ENCODE measurements at places on chromosomes 5 and 9. TPM values are rescaled to one million over a fixed set of nuclear protein-coding genes. Genes with fewer than 3 reads are reported as not detected.

GRCh38 chr5:115532517-115532916, 12.1 kb downstream of the FEM1C start:
- no peak for DNase-seq
- no peaks in the 10 kb centered on the region for H3K27me3 ChIP-seq
- peaks cover 33% of the 10 kb centered on the region for H3K4me1 ChIP-seq
- peaks cover 42% of the 10 kb centered on the region for H3K36me3 ChIP-seq

FAM221B gene
- not detected for total RNA-seq

PCDHB15 gene
- total RNA-seq: not detected

ZFP37 gene
- 2.6 TPM for total RNA-seq

- DNase-seq: no peak
- H3K27ac ChIP-seq: no peak overlapping the region
- H3K4me3 ChIP-seq: no peak overlapping the region
Measured at GRCh38 chr9:13436591-13436990, 157.1 kb upstream of the MPDZ start.

Measured in activated naive CD8-positive, alpha-beta T cell treated with anti-CD3 and anti-CD28 coated beads, Interleukin-2, amount 10 ng/mL, durations not matched to agents 7 days and 5 days (primary cell).